Activated CD4-positive, alpha-beta T cell treated with anti-CD3 and anti-CD28 coated beads, Interleukin-10, Interleukin-2, amounts not matched to agents 100 ng/mL and 50 ng/mL, durations not matched to agents 16 hours and 8 hours (primary cell): ENCODE measurements at places on chromosomes 12 and 14.

GRCh38 chr14:96198430-96199130, 6.1 kb upstream of the BDKRB2 start:
- DNase-seq, result no peak

DNA sequence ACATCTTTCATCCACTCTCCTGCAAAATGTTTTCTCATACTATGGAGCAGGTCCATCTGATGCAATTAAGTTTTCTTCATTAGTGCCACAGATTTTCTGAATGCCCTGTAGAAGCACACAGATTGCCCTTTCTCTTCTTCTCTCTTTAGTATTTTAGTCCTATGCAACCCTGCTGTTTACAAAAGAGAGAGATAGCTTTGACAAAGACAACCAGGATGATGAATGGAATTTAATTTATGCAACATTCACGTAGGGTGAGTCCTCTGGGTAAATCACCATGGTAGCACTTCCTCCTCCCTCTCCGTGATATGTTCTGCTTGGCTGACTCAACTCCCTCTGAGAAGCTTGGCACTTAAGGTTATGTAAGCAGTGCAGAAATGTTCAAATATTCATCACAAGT, 400.9 kb upstream of the PDE3A start:
- no peak for DNase-seq

DNA sequence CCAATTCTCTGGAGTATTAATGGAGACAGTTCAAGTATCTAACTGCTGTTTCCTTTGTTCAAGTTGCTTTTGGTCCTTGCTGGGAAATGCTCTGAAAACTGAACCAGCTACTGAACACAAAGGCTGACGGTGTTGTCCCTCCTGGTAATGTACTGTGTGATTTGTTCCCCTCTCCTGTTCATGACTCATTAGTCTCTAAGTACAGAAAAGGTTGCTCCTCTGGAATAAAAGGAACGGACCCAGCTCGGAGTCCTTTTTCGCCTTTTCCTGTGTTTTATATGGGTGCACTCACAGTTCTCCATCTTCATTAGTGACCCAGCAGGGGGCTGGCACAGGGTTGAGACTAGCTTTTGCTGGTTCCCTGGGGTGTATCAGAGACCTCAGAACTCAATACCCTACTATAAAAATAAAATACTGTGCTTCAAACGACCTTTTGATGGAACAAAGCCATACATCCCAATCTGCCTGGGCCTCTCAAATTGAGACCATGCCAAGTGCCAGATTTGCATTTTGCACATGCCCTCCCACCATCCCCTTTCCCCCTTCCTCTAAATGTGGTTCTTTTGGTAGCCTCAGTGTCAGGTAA, 269.7 kb downstream of the RAD51B start:
- DNase-seq, result no peak

- DNase-seq, result no peak
Observed at GRCh38 chr14:81366214-81366613, 33.9 kb downstream of the STON2 start.

DNA sequence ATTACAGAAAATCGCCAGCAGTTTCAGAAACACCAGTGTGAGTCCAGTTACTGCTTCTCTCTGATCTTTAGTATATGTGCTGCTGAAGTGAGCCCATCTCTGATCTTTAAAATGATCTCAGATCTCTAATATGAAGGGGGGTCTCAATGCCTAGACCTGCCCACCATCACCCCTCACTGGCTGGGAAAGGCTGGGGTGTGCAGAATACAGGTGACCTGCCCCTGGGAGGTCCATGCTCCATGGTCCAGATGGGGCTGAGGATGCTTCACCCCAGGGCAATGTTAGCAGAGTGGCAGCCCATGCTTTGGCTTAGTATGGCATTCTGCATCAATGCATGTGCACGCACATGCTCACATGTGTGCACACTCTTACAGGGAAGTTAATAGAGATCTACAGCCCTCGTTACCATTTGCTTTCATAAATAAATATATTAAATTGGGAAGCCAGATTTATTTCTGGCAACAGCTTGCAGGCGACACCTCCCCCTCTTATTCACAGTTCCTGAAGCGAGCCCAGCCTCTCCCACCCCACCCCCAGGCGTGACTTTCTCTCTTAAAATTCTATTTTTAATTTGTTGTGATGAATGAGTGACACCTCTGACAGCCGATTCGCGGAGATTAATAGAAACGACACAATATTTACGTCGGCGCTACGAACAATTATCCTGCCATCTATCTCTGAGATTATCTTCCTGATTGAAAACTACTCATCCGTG, 104.7 kb upstream of the ESRRB start:
- no peak for DNase-seq

DNA sequence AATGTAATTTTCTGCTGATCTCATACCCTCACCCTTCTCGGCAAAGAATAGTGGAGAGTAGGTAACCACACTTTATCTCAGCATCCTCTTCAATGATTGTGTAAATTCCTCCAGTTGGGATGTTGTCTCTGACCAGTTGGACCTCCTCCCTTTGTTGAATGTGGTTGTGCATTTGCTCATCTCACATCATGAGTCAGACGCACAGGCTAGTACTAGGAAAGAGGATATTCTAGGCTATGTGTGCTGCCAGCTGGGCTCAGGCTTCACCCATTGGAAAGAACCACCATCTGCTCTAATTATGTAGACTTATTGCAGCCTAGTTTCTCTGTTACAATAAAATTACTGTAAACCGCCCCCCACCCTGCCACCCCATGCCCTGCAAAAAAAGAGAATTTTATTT, 90.3 kb downstream of the LMO3 start:
- no peak for DNase-seq

- DNase-seq, result no peak
Observed at GRCh38 chr14:106662936-106663550, 1136.7 kb downstream of the TMEM121 start.

DNA sequence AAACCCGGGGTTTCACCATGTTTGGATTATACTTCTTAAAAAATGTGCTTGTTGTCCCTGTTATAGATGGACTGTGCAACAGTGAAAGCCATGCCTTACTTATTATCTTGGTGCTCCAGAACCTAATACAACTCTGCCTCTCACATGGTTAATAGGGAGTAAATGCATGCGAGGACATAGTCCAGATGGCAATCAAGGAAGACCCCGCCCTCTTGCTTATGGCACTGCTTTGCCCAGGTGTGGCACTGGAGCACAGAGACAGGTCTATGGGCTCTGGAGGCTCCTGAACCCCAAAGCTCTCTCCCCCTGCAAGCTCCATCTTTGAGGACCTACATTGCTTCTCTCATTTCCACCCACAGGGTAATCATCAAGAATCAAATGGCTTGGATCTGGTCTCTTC, 162.1 kb upstream of the NTF3 start:
- DNase-seq, result no peak

DNA sequence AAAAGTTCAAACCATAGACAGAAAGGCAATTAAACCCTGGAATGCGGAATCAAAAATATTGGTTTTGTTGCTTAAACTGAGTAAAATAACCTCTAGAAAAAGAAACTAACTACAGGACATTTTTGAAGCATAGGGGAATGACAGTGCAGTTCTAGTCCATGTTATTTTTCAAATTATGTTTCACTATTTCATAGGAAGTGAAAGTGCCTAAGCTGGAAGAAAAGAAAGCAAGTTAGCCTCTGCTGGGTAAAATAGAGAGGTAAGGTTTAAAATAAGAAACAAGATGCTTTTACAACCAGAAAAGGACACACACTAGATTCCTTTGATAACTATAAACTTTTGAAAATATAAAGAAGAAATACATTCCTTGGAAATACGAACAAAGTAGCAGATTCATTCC, 1.1 kb downstream of the CLECL1 start:
- peak; percentile 56 for DNase-seq

GRCh38 chr12:53056296-53056695, 6.4 kb downstream of the TNS2 start:
- no peak for DNase-seq

DNA sequence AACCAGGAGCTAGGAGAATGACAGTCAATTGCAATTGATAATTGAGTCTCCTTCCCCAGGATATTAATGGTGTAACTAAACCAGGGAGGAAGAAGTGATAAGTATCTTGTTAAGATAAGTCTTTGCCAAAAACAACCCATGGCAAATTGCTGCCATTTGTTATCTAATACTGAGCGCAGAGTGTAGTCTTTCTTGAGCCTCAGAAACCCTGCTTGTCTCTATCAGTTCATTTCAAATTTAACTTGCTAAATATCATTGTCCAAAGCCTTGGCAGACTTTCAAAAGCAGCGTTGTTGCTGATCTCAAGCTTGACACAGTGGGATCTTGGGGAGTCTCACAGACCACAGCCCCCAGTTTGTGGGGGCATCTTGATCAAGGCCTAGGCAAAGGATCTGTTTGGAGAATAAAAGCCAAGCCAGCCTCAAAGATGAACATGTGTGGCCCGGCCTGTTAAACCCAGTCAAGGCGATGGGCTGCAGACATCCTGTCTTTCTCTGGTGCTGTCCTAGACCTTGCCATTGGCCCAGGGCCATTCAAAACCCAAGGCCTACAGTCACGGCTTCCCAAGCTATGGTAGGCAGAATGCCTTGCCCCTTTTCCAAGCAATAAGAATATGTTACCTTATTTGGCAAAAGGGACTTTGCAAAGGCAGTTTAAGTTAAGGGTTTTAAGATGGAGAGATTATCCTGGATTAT, 164.2 kb downstream of the CHST11 start:
- no peak for DNase-seq

GRCh38 chr12:9753498-9753897, 7.2 kb downstream of the CD69 start:
- no peak for DNase-seq

- DNase-seq, result no peak
Observed at GRCh38 chr12:18975933-18976332, 153.6 kb upstream of the PLEKHA5 start.

GRCh38 chr12:124480469-124481256, 86.7 kb downstream of the NCOR2 start:
- peak; percentile 79 for DNase-seq

DNA sequence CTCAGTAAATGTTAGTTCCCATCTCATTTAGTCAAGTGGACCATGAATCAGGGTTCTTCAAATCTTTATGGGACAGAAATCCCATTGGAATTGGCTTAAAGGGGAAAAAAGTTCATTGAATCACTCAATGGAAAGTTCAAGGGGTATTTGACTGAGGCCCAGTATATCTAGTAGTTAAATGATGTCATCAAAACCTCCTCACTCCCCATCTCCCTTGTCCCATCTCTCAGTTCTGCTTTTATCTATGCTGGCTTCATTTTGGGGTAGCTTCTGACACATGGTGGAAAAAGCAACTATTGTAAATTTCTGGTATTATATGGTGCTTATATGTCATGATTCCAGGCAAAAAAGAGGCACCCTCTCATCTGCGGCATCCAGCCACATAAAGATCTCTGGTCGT, 51.9 kb downstream of the DAAM1 start:
- no peak for DNase-seq

DNA sequence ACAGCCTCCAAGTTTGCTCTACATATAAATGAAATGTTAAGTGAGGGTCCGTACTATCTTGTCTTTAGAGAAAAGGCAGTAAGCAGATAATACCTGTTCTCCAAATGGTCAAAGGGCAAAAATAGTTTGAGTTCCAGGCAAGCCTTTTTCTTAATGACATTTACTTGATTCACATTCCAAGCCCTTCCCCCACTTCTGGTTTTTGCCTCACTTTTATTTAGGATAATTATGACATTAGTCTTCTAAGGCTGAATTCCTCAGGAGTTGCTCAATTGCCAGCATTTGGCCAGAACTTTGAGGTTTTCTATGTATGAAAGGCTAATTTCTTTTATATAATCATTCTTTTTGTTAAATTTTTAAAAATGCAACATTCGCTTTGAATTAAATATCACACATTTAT, 62.5 kb upstream of the DUSP6 start:
- DNase-seq, result no peak

DNA sequence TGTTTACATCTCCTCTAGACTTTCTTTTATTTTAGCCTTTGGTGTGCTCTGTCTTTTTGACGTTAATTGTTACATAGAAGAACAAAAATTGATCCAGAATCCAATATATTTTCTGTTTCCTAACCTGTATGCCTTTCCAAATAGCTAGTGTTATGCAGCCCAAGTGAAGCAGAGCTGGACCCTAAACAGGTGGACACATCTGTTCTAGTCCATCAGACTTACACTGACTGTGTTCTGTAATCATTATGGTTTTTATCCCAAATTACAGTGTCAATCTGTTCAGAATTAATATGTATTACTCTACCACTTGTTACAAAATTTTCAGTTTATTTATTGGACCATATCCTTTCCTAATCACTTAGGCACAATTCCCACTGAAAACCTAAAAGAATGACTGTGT, 176.8 kb upstream of the FOXG1 start:
- DNase-seq, result no peak

DNA sequence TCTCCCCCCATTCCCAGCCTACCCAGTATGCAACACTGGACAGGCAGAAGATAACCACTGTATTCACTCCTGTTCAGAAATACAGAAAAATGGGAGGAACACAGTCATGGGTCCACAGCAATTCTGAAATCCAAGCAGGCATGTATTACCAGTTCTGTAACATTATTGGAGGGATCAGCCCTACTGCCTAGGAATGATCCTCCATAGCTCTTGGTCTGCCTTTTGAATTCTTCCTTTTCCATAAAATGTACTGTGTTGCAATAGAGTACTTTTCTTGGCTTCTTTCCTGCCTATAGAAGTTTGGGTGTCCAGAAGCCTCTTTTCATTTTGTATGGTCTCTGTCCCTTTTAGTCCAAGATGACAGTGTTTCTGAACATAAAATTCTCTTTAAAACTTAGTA, 46.5 kb downstream of the SPATS2 start:
- no peak for DNase-seq

GRCh38 chr14:100093319-100093718, 28.1 kb downstream of the EVL start:
- no peak for DNase-seq

DNA sequence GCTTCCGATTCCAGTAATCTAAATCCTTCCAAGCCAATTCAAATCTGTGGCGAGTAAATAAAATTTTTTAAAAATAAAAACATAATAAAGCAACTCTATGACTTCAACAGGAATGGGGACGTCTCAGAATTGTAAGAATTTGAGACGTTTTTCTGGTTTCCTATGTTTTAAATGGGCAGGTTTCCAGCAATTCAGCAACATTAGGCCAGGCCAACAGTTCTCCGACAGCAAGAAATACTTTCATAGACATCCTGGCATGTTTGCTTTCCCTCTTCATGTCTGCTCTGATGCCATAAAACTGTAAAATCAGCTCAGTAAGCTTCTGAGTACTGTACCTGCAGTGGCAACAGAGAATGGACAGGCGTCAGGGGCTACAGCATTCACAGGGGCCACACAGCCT, 35.8 kb upstream of the DICER1 start:
- DNase-seq, result no peak

DNA sequence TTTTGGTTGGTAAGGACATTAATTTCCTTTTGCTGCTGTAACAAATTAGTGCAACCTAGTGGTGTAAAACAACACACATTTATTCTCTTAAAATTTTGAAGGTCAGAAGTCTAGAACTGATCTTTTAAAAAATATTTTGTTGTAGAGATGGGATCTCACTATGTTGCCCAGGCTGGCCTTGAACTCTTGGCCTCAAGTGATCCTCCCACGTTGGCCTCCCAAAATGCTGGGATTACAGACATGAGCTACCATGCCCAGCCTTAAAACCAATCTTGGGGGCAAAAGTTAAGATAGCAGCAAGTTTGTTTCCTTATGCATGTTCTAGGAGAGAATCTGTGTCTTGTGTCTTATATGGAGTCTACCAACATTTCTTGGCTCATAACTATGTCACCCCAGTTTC, 55.8 kb downstream of the MIA2 start:
- no peak for DNase-seq
